ENCODE measurements at places on chromosomes 11 and 22.

GRCh38 chr11:33366918-33367317 is 109.7 kb downstream of the HIPK3 start:
- no peak for DNase-seq

DNA sequence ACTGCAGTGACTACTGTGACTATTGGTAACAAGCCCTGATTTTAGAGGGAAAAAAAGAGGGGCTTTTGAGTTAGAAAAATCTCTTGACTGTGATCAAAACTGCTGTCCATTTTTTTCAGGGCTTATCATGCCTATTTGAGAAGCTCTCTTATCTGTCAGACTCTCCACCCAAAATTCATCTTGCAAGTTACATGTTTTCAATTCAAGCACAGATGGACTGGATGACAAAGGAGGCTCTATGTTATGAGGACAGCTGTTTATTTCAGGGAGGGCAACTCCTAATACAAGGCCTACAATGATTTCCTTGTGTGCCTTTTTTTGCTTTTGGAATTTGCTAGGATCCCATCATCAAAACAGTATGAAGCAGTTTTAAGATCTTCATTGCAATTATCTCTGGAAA is 35.2 kb upstream of the USP47 start:
- no peak for DNase-seq

GRCh38 chr11:75413864-75414263 is 14.5 kb downstream of the RPS3 start:
- no peak for DNase-seq

DNA sequence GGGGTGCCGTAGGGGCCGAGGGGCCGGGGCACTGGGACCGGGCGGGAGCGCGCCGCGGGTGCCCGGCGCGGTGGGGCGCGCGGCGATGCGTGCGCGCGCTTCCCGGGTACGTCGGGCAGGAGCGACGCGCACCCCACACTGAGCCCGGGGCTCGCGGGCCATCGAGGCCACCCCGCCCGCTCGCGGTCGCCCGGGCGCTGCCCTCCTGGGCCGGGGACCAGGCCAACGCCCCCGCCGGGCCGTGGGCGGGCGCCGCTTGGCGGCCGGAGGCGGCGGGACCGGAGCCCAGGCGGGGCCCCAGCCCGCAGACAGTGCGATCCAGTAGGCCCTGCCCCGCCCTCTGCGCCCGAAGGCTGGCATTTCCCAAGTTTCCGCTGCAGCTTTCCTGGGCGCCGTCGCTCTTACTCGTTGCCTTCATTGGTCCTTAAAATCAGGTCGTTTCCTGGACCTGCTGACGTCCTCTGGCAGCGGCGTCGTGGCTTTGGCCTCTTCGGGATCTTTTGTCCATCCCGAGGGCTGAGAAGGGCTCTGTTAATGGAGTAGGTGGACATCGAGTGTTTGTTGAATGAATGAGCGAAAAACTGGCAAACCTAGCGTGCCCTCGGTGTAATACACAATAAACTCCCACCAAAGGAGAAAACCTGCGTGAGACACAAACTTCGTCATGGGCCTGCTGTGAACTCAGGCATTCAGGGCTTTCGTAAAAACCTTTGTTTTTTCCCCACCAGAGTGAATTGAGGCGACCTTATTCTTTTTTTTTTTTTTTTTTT is 638 bp downstream of the PARVA start:
- DNase-seq, result no peak

GRCh38 chr22:39525658-39525975 is 5.3 kb downstream of the ATF4 start:
- DNase-seq, result no peak

- DNase-seq, result no peak
Observed at GRCh38 chr11:117200813-117201657, 1.9 kb downstream of the TAGLN start.

GRCh38 chr11:125872138-125872491 is 15.4 kb upstream of the HYLS1 start:
- no peak for DNase-seq

GRCh38 chr11:69437001-69437875 is 44.2 kb upstream of the LINC01488 start:
- no peak for DNase-seq

DNA sequence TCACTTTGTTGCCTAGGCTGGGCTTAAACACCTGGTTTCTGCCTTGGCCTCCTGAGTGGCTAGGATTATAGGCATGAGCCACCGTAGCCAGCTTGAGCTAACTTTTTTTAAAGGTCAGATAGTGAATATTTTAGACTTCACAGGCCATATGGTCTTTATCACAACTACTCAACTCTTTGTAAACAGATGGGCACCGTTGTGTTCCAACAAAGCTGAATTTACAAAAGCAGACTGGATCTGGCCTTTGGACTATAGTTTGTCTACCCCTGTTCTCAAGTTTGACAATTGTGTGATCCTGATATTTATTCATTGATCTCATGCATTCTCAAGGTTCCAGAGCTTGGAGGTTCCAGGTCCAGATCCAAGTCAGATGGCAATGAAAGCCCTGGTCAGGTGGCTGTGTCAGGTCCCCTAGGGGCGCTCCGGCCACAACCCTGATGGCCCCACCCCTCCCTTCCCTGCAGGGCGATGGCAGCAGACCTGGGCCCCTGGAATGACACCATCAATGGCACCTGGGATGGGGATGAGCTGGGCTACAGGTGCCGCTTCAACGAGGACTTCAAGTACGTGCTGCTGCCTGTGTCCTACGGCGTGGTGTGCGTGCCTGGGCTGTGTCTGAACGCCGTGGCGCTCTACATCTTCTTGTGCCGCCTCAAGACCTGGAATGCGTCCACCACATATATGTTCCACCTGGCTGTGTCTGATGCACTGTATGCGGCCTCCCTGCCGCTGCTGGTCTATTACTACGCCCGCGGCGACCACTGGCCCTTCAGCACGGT is 15.8 kb downstream of the P2RY2 start:
- DNase-seq, result no peak

GRCh38 chr22:39176143-39176713 is 23.7 kb upstream of the CBX7 start:
- DNase-seq, result no peak

DNA sequence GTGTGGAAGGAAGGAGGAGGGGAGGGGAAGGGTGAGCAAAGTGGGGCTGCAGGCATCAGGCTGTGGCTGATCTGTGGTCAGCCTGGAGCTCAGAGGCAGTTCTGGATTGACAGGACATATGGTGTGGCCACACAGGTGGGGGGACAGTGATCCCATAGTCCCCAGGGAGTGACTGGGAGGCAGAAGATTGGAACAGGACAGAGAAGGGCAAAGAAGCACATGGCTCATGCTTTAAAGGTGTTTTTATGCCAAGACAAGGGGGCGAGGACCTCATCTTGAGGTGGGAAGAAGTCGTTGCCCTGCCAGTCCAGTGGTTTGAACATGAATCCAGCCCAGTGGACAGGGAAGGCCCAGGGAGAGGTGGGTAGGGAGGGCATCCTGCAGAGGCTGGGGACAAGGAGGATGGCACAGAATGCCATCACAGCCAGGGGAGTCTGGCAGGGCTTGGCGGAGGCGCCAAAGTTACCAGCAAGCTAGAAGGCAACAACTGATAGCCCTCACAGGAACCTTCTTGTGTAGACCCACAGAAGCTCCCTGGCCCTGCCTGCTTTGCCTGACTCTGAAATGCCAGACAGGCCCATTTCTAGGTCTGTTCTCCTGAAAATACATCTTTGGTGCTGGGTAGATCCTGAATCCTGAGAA is 3.1 kb downstream of the BET1L start:
- no peak for DNase-seq

Data from stimulated activated CD8-positive, alpha-beta memory T cell treated with anti-CD3 and anti-CD28 coated beads, Interleukin-7, amount 100 ng/mL, for 24 hours (primary cell).